Activated naive CD4-positive, alpha-beta T cell treated with anti-CD3 and anti-CD28 coated beads, Interleukin-2, amount 50 U/mL, for 16 hours (primary cell): ENCODE measurements at places on chromosomes 11 and 22.

DNA sequence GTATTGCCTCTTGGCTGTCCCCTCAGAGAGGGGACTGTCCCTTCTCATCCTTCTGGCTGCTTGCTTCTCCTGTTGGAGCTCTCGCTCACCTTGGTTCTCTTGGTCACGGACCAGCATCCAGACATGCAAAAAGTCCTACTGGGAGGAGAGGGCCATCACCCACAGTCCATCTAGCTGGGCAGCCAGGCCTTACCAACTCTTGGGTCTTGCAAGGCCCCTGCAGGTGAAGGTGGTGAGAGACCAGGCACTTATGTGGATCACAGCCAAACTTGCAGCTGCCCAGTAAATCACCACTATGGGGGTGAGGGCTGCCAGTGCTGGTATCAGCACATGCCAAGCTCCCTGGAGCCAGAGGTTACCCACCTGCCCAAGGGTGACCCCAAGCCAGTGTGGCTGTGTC lies 36.3 kb downstream of the KCNQ1OT1 start:
- no peak for DNase-seq

- peak; percentile 35 for DNase-seq
Observed at GRCh38 chr22:17258015-17258787, 39.0 kb upstream of the ADA2 start.

DNA sequence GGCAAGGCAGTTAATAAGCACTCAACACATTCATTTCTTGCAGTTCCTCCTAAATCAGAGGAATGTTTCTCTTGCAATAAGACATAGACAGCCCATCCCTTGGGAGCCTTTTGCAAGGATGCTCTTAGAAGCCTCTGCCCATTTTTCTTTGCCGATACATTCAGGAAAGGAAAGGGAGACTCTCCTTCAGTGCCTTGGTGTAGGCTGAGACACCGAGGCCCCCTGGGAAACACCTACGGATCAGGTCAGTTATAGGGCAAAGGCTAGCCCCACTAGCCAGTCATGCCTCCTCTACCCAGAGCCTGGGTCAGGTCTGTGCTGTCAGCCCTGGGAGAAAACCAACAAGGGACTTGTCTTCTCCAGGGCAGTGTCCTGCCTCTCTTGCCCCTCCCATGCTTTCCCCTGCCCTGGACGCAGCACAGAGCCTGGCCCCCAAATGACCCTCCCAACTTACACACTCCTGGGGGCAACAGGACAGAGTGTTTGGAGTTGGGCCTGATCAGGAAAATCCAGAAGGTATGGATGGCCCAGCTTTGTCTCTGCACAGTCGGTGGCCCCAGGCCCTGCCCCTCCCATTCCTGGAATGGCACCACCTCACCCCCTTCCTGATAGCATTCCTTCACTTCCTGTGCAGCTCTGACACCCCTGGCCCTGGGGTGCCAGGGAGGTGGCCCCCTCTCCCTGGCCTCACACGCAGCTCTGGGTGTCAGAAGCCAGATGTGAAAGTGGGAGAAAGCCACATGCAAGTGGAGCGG lies 18.3 kb downstream of the ANKK1 start:
- no peak for DNase-seq

GRCh38 chr11:123507043-123507442 lies 77.0 kb downstream of the GRAMD1B start:
- DNase-seq = no peak

DNA sequence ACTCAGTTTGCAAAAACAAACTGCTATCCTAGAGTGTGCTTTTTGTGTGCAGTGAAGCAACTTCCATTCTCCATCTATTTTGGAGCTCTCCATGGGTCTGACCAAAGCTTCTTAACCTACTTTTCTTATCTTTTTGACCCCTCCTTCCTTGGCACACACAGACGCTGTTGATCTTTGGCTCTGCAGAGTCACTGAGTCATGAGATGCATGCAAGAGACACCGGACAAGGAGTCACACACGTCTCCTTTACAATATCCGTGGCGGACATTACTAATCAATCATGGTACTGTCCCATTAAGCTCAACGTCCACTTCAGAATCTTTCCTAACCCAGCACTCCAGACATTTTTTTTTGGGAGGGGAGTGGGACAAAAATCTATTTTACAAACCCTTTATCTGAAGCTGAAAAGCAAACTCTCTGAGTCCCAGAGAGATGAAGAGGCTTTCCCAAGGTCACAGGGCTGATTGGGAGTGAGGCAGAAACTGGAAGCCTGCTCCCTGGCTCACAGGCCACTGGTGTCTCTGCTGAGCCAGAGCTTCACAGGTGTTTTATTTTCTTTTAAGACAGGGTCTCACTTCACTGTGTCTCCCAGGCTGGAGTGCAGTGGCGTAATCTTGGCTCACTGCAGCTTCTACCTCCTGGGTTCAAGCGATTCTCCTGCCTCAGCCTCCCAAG lies 165.8 kb upstream of the SYT13 start:
- no peak for DNase-seq

GRCh38 chr22:49208768-49209252 lies 618.9 kb downstream of the BRD1 start:
- no peak for DNase-seq

GRCh38 chr11:67463186-67463585 lies 5.9 kb downstream of the TMEM134 start:
- DNase-seq = no peak

DNA sequence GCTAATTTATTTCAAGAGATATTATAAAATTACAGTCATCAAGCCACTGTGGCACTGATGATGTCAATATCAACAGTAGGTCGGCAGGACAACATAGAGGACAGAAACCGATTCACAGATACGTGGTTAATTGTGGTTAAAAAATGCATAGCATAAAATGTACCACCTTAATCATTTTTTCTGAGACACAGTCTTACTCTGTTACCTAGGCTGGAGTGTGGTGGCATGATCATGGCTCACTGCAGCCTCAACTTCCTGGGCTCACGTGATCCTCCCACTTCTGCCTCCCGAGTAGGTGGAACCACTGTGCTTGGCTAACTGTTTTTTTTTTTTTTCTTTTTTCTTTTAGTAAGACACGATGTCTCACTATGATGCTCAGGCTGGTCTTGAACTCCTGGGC lies 21.0 kb upstream of the TOLLIP start:
- no peak for DNase-seq

GRCh38 chr11:32571039-32571438 lies 12.6 kb upstream of the EIF3M start:
- no peak for DNase-seq

DNA sequence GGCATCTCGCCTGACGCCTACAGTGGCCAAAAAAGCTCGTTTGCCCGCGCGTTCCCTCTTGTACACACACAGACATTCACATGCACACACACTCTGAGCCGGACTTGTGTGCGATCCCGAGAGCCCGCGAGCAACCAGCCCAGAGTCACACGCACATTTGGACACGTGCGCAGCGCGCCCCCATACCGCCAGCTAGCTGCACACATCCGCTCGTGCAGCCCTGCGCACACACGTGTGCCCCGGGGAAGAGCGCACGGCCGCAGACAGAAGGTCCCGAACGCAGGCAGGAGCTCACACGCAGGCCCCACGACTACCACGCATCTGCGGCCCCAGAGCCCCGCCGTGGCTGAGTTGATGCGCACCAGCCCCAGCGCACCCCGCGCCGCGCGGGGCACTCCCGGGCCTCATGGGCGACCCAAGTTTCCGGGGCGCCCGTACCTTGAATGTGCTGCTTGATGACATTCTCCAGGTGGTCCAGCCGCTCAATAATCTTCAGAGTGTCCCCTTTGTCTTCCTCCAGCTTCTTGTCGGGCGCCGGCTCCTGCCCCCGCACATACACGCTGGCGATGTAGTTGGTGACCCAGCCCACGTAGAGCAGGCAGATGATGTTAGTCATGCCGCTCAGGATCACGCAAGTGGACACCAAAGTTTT lies 758 bp downstream of the GALNT18 start:
- DNase-seq = peak; percentile 21

DNA sequence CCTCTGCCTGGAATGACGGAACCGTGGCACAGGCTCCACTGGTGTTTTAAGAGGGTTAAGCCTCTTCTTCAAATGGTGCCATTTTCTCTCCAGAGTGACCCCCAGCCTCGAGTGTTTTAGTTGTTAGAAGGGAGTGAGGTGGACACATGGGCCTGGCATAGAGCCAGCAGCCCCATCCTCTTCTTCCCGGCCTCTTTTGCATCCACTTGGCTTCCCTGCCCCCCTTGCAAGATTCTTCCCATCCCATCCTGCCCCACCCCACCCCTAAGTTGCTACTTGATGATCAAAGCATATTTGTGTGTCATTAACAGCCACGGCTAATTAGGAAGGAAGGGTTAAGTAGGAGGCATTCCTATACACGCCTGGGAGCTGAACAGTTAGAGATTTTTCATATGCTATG lies 72.3 kb upstream of the CRYBB3 start:
- no peak for DNase-seq

DNA sequence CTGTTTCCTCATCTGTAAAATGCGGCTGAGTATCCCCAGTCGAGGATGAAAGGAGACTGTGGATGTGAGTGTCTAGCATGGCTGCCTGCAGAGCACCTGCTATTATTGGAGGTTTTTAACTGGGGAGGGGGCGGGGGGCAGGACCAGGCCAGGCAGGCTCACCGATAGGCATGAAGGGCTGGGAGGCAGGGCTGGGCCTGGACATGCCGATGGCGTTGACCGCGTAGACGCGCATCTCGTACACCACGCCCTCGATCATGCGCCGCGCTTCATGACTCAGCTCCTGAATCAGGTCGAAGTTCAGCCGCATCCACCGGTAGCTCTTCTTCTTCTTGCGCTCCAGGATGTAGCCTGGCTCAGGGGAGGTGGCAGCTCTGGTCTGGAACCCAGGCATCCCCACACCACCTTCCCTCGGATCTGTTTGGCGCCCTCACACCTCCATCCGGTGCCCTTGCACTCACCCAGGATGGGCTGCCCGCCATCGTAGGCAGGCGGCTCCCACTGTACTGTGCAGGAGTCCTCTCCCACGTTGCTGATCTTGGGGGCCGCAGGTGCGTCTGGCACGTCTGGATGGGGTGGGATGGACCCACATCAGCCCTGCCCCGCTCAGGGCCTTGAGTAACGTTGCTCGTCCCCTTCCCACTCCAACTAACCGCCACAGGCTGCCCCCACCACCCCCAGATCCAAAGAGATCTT lies 15.1 kb downstream of the MYBPC3 start:
- DNase-seq = no peak

GRCh38 chr22:45314054-45314721 lies 4.5 kb downstream of the FAM118A start:
- no peak for DNase-seq

- DNase-seq = no peak
Observed at GRCh38 chr11:57584341-57584740, 13.1 kb upstream of the SERPING1 start.

DNA sequence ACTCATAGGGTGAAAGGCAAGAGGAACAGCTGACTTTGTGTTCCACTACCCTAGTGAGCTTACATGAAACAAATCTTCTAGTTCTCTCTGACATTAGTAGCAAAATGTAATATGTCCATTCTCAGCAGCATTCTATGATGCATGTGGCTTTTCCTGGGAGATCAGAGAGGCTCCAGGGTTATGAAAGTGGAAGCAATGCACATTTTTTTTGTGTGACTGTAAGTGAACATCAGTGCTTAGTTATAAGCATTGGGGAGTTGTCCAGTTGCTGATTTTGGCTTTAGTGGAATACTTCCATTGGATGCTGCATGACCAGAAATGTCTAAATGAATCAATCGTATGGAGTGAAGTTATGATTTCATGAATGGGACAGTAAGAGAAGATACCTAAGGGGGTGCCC lies 255.9 kb downstream of the FAT3 start:
- no peak for DNase-seq

DNA sequence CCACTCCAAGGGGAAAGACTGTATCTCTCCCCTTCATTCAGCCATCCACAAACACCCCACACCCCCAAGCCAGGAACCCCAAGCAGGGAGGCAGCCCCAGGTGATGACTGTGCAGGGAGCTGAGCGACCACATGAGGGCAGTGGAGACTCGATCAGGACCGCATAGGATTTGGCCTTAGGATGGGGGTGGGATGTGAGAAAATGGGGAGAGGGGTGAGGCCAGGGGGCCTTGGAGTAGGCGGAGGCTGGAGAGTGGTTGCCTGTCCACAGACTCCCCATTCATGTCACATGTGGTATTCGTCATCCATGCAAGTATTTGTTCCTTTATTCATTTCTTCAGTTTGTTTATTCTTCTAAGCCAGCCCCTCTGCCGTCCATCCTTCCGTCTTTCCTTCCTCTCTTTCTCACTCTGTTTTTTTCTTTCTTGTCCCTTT lies 2.7 kb upstream of the RHOD start:
- DNase-seq = peak; percentile 43

- DNase-seq = no peak
Observed at GRCh38 chr11:119376197-119376847, 5.2 kb downstream of the USP2 start.

GRCh38 chr11:64292460-64293254 lies 1.6 kb downstream of the KCNK4 start:
- DNase-seq = no peak

DNA sequence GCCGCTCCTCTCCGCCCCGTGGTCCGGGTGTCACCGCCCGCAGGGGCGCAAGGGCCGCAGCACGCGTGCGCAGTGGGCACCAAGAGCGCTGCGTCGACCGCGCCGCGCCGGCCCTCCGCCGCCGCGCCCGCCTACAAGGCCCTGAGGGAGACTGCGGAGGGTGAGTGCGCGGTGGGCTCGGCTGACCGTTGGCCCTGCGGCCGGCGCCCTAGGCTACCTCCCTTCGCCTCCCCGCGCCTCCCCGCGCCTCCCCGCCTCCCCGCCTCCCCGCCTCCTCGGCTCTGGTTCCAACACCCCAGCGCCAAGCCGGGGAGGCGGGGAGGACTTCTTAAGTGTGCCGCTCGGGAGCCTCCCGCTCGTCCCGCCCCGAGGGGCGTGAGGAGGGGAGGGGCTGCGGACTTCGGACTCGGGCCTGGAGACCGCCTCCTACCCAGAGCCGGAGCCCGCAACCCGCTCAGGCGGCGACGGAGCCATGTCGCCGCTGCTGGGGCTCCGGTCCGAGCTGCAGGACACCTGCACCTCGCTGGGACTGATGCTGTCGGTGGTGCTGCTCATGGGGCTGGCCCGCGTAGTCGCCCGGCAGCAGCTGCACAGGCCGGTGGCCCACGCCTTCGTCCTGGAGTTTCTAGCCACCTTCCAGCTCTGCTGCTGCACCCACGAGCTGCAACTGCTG lies at the start of gene AQP11:
Gene AQP11, plus strand, starts transcription at position 433 of the 673 bp plus-strand sequence. Its CDS starts 40 bp downstream, at position 473.
- peak; percentile 57 for DNase-seq

GRCh38 chr11:112227471-112227870 lies 1.2 kb downstream of the PTS start:
- no peak for DNase-seq

DNA sequence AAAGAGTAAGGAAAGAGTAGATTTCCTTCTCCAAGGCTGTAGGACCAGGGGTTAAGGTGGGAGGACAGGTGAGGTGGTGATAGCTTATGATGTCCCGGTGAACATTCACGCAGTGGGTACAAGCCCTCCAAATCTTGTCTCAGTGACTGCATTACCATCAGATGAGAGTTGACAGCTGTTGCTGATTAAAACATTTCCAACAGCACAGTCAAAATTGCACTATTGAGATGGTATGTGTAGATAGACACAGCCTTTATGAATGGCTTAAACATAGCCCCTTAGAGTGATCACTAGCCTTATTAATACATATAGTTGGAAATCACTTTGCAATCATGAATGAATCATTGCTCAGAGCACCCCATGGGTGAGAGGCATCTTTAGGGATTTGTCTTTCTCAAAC lies 7.3 kb downstream of the NELL1 start:
- DNase-seq = no peak

- DNase-seq = peak; percentile 86
Observed at GRCh38 chr11:95089620-95090542, at the start of gene ENDOD1. Gene ENDOD1 (plus strand): TSS chr11:95089846. CDS start chr11:95089928, 82 bp downstream.

- no peak for DNase-seq
Observed at GRCh38 chr11:1333860-1334259, 24.4 kb upstream of the TOLLIP start.
